Hepatocyte (in vitro differentiated cells): ENCODE measurements at places on chromosomes 6 and 20.
A peak's percentile ranks its signal among the peaks of the same experiment; 100 is the strongest.

GRCh38 chr6:148703900-148704299 lies 42.9 kb upstream of the UST start:
- no peak for DNase-seq

DNA sequence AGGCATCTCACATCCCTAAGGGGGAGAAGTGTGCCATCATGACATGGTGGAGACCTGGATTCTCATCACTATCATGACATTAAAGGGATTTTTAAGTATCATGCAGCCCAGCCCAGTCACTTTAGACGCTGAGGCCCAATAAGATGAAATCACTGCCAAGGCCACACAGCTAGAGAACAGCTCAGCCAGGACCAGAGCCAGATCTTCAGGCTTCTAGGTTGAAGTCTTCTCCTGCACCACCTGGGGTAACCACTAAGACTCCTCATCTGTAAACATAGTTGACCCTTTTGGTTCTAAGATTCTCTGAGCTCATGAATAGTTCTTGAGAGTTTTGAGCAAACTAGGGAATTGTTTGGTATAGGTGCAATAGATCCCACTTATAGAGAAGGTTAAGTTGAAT lies 125.1 kb downstream of the TCP11 start:
- DNase-seq = no peak

DNA sequence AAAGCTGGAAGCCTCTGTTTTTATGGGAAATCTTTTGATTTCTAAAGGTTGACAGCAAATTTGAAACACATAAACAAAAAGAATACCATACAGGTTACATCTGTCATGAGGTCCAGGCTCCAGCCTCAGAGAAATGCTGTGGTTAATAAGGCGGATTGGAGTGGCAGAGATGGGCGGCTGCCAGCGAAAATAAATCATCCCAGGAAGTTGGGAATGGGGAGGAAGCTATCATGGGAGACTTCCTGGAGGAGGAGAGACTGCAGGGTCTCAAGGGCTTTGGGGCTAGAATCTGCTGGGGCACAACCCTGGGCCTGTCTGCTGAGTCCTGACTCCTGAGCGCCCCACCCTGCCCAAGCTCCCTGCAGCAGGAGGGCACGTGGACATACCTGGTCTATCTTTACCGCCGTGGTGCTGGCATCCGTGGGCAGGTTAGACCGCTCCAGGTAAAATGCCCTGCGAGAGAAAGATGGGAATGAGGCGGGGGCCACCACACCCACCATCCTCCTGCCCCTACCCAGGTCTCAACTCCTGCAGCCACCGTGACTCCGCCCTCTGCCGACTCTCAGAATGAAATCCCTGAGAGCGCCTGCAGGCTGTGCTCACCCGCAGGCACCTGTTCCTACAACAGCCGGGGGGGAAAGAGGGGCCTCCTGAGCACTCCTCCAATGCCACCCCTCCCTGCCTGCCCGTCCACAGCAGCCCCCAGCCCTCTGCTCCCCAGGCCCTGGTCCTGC lies 197.3 kb downstream of the PREX1 start:
- no peak for DNase-seq

DNA sequence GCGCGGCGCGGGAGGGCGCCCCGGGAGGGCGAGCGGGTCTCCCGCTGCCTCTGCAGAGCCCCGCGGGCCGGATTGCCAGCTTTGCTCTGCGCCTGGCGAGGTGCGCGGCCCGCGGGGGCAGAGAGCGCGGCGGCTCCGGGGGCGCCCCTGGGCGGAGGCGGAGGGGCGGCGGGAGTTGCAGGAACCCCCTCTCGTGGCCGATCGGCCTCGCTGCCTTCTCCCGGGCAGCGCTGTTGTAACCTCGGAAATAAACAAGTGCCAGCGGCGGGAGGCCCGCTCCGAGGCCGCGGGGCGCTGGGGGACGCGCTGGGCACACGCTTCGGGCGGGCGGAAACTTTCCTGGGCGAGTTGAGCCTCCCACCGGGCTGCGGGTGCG lies 1.2 kb downstream of the CDH4 start:
- peak; percentile 46 for DNase-seq

DNA sequence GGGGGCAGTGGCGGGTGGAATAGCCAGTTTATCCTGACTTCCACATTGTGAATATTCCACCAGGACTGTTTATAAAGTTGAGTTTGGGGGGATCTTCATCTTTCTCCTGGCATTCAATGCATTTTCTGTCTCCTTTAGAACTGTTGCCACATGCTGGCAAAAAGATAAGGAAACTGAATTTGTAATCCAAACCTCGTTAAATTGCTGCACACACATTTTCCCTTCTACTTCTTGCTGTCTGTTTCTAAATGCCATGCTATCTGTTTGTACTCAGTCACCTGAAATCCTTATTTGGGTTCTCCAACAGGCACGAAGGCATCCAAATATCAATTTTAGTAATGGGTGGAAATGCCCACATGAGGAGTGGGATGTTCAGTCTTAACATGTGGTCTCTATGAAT lies 180.2 kb upstream of the CCN2 start:
- no peak for DNase-seq

DNA sequence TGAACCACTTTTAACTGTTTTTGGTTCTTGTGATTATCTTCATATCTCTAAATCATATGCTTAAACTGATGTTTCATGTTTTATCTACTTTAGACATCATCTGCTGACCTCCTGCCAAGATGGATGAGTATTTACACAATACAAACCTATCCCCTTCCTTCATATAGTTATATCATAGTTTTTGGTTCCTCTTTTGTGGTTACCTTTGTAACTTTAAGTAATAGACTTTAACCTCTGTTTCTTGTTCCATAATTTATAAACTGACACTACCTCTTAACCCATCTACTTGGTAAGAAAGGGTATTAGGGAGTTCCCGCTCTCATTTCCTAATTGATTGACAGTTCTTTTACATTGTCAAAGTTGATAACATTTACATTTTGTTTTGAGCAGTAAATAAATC lies 11.9 kb downstream of the PCMT1 start:
- DNase-seq = no peak

GRCh38 chr6:67200626-67201403 lies 1434.3 kb upstream of the ADGRB3 start:
- no peak for DNase-seq
